Stimulated activated CD8-positive, alpha-beta memory T cell treated with anti-CD3 and anti-CD28 coated beads, Interleukin-7, amount 100 ng/mL, for 1 hour (primary cell): ENCODE measurements at places on chromosomes 3 and 15.

DNA sequence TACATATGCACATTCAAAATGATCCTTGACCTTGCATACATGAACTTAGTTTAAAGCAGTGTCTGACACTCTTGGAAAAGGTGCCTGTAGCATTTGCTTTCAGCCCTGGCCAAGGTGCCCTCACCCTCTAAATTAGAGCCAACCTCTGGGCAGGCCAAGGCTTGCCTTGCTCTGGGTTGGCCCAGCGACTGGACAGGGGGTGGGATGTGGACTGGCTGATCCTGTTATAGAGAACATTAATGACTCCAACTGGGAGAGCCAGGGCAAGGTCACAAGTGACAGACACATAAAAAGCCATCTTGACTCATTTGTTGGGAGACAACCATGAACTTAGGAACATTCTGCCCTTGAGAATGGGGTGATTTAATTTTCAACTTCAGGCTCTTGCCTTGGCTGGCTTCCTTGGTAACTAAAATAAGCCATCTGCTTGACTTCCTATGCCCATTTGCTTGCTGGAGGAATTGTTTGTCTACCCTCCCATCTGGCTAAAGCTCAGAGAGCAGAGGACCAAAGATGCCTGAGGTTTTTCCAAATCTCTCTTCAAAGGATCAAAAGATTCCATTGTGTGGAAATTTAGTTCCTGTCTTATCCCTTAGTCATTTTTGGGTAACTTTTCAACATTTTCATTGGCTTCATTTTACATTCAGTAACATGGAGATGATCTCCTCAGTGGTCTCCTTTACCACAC is 403.7 kb downstream of the SOX2 start:
- DNase-seq: no peak

- DNase-seq: no peak
Measured at GRCh38 chr3:182393151-182393550, 400.2 kb upstream of the ATP11B start.

DNA sequence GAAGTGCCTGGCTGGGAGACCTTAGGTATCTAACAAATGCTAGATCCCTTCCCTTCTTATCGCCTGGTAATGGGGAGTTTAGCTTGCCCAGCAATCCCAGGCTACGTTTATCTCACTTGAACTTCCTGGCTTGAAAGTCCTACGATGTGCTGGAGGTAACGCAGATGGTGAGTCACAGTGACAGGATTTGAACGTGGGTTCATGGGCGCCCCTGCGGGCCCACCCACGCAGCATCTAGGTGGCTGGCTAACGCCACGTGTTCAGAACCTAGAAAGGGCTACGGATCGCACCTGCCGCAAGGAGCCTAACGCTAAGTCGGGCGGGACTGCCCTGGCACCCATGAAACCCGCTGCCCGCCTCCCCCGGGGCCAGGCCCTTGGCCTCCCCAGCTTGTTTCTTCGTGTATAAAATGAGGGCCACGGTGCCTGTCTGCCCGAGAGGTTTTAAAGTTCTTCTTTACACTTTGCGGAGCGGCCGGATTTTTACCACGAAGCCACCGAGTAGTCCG is 600 bp upstream of the USP3 start:
- peak; percentile 70 for DNase-seq

- DNase-seq: no peak
Measured at GRCh38 chr3:149701206-149701976, 43.6 kb upstream of the WWTR1 start.

DNA sequence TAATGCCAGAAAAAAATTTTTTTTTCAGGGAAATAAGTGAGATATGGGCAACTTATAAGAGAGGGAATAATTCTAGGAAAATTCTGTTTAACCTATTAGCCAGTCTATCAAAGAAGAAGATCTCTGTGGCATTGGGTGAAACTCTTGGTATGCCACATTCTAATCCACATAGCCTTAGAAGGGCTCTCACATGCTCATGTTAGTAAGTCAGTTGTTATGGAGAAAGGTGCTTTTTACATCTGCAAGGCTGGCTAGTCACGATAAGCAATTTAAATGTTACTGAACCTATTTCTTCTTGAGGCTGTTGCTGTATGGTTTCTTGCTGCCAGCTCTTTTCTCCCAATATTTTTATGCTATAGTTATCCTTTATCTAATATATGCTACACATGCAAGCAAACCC is 89.9 kb upstream of the MAGI1 start:
- DNase-seq: no peak

GRCh38 chr3:184780981-184781515 is 30.9 kb upstream of the VPS8 start:
- no peak for DNase-seq

GRCh38 chr3:12972781-12973702 is 100.2 kb downstream of the IQSEC1 start:
- DNase-seq: no peak

DNA sequence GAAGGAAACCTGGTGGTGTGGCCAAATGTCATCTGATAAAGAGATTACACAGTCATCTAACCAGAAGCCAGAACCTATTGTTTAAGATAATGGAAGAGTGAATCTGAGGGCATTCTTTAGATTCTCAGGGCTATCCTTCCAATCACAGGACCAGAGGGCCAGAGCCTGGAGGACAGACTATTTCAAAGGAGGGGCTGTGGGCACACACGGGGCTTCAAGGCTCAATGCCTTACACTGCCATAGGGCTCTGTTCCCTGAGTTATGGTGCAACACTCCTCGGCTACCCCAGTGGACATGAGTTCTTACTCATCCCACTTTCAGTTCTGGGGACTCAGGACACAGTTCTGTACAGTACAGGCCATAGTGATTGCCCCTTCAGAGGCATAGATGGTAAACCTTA is 343.9 kb upstream of the ALCAM start:
- no peak for DNase-seq

DNA sequence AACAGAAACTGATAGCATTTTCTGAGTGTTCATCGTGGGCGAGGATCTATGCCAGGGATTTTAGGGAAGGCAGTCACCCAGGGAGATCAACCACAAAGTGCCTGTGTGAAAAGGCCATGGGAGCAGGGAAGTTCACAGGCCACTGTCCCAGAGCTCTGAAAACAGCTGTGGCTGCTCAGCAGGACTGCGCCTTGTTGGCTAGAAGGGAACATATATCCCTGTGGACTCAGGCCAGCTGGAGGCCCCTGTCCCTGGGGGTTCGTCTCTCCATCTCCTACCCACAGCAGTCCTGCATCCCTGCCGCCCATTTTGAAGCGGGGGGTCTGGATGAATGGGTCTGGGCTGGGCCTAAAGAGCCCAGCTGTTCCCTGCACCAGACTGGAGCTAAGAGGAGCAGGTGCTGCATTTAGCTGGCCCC is 27.8 kb downstream of the PPCDC start:
- DNase-seq: no peak

DNA sequence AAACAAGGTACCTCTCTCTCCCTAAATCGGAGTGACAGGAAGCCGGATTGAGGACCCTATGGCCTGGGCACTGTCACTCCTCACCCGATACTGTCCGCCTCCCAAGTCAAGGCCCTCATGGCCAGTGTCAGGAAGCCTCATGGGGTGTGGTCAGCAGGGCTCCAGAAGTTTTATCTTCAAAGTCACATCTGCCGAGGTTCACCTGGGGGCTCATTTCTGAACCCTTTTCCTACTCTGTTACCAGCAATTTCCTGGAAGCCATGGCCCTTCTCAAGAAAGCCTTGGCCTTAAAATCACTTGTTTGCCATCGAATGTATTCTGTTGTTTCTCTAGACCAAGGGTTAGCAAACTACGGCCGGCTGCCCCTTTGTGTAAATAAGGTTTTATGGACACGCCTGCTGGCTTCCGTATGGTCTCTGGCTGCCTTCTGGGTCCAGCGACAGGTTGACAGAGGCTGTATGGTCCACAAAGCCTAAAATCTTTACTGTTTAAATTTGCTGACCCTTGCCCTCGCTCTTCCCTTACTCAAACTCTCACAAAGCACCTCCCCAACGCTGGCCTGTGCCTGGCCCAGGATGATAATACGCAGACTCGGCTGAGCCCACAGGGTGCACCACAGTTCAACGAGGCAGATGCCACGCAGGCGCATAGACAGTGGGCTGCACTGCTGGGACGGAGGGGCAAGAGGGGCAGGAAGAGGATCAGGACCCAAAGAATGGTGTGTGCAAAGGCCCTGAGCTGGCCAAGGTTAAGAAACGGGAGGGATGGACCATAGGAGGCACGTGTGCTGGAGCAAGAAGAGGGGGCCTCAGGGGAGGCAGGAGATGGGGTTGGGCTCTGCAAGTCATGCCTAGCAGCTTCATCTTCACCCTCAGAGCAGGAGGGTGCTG is 24.7 kb upstream of the DUSP7 start:
- DNase-seq: no peak

DNA sequence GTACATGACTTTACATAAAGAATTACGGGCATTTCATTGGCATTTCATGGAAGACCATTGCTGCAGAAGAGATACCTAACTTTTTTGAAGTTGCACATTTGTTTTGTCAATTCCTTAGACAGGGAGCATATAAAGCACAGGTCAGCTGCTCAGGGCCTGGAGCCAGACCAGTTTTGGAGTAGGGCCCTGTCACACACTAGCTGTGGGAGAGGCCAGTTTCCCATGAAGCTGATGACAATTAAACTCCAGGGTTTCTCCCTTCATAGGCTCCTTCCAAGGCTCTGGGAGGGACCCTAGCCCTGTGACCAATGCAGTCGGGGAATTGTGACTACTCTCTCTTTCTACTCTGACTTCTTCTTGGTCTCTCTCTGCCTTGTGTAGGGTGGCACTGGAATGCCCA is 107.3 kb upstream of the SELENOK start:
- DNase-seq: no peak

DNA sequence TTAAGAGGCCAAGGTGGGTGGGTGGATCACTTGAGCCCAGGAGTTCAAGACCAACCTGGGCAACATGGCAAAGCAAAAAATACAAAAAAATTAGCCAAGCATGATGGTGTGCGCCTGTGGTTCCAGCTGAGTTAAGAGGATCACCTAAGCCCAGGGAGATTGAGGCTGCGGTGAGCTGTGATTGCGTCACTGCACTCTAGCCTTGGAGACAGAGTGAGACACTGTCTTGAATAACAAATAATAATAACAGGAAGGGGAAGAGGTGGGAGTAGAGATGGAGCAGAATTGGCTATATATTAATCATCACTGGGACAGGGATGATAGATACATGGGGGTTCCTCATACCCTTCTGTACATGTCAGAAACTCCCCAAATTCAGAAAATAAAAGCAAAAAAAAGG is 23.8 kb upstream of the NMB start:
- no peak for DNase-seq

DNA sequence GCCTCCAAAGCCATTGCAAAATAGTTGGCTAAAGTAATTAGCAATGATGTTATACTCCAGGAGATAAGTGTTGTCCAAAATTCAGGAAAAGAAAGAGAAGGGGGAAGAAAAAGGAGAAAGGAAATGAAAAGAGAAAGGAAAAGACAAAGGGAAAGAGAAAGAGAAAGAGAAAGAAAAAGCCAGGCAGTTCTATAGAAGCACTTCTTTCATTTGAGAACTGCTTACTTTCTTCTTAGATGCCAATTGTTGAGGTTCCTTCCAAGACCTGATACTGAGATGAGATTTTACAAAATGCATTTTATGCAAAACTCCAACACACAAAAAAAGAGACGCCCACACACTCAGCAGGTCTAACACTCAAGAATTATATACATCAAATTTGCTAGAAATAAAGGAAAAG is 298.4 kb downstream of the KCNH8 start:
- DNase-seq: no peak

- DNase-seq: no peak
Measured at GRCh38 chr15:87712211-87712610, 544.3 kb downstream of the NTRK3 start.

DNA sequence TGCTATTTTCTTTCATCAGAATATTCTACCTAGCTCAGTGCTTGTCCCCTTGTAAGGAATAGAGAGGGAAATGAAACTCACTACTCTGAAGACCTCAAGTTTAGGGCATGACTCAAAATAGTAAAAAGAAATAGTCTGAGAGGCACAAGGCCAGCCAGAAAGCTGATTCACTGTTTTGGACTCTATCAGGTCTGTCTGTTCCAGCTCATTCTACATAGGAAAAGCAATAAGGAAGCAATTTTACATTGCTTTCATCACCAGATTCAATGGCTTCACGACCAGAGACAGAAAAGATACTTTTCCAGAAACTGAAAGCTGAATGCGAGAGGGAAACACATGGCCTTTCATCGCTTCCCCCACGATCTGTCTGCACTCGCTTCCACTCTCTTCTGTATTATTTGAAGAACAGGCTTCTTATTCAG is 276.0 kb downstream of the GBE1 start:
- DNase-seq: no peak

GRCh38 chr3:184635126-184635525 is 73.5 kb downstream of the EPHB3 start:
- no peak for DNase-seq

- no peak for DNase-seq
Measured at GRCh38 chr3:43884581-43884980, 193.8 kb downstream of the ABHD5 start.

GRCh38 chr3:149673393-149673792 is 15.6 kb upstream of the WWTR1 start:
- DNase-seq: no peak

GRCh38 chr15:41104234-41104633 is 11.8 kb downstream of the INO80 start:
- no peak for DNase-seq
